DMS 273 treated with DMSO at 0.1 percent for 48 hours (cell line): ENCODE measurements at places on chromosomes 16 and 17.

DNA sequence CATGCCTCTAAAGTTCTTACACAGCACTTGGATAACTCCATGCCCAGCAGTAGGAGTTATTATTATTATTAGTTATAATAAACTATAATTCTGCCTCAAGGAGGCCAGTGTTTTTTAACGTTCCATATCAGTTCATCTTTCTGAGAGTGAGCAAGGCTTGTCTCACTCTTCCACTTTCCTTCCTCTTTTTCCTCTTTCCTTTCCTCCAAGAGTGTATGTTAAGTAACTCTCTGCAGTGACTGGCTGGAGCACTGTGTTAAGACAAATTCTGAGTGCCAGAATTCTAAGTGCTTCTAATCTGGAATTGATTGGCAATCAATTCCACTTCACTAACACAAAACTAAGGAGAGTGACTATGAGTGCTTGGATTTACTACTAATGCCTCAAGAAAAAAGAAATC, 16.4 kb downstream of the CLEC19A start:
- DNase-seq: no peak

GRCh38 chr16:85422196-85422631, 190.9 kb upstream of the GSE1 start:
- DNase-seq: no peak

GRCh38 chr16:81823111-81823510, 44.0 kb downstream of the PLCG2 start:
- no peak for DNase-seq

- DNase-seq: no peak
These were observed 94.6 kb downstream of the EMP2 start for GRCh38 chr16:10485698-10486382.

DNA sequence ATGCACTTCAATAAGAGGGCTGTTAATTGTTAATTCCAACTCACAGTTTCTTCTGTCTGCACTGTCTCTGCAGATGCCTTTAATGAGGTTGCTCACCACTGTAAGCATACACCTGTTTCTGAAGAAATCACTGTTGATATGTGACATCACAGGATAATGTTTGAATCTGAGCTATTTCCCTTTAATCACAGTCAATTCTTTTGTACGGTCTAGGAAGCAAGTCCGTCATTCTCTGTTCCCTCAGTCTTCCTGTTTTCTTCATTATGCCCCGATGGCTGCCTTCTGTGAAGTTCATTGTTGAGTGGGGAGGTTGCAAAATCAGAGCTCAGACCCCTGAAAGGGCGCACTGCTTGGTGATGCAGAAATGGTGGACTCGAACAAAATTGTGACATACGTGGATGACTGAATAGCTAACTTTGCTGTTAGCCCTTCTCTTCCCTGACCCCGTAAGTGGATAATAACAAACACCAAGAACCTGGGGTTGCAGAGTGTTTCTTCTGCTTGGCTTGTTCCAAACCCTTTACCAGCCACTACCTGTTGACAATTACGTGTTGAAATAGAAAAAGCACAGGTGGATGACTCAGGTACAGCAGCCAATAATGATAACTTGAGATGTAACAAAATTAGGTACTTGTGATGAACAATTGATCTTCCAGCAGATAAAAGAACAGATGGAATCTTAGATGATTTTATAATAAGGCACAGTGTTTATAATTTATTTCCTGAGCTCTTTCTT, 71.9 kb upstream of the AXIN2 start:
- DNase-seq: no peak

DNA sequence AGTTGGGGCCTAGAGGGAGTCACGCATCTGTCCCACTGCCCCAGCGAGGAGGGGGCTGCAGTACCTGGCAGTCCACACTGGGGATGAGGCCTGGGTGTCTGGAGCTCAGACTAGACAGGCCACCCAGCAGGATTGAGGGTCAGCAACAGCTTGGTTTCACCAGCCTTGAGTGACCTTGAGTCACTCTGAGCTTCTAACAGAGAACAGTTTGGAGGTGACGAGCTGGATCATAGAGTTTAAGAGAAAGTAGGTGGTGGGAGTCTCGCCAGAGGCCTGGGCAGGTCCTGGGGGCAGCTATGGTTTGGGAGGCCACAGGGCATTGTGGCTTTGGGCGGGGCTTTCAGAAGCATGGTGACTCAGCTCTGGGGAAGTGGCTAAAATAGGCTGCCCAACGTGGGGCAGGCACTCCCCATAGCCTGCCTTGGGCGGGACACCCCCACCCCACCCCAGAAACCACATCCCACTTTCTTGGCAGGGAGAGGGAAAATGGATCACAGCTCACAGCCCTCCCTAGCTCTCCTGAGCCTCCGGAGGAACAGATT, 20.5 kb downstream of the CDC42EP4 start:
- DNase-seq: no peak

DNA sequence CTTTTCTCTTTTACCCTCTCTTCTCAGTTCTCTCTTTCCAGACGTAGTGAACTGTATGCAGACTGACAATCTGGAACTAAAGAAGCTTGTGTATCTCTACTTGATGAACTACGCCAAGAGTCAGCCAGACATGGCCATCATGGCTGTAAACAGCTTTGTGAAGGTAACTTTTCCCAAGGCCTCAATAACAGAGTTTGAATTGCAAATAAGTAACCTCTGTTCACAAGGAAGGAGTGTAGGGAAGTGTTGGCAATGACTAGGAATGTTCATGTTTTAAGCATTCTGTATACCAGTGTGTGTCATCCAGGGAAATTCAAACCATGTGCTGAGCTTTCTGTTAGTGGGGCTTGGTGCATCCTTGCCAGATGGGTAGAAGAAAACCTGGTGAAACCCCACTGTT, 18.6 kb downstream of the AP2B1 start:
- DNase-seq: no peak

GRCh38 chr17:41738077-41738800, 3.8 kb upstream of the HAP1 start:
- peak; percentile 32 for DNase-seq

DNA sequence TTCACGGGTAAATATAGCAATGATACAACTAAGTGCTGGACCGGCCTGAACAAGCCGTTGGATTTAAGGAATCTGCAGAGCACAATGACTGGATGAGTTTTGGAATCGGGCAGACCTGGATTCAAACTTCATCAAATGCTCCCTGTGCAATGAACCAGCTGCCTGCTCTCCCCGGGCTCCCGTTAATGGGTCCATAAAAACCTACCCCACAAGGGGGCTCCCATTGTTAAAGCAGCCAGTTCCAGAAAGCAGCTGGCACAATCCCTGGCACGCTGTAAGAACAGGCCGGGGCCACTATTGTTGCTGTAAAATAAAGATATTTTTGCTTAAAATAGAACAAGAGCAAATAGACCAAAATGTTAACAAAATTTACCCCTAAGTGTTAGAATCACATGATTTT, 131.9 kb downstream of the C16orf95 start:
- DNase-seq: no peak

DNA sequence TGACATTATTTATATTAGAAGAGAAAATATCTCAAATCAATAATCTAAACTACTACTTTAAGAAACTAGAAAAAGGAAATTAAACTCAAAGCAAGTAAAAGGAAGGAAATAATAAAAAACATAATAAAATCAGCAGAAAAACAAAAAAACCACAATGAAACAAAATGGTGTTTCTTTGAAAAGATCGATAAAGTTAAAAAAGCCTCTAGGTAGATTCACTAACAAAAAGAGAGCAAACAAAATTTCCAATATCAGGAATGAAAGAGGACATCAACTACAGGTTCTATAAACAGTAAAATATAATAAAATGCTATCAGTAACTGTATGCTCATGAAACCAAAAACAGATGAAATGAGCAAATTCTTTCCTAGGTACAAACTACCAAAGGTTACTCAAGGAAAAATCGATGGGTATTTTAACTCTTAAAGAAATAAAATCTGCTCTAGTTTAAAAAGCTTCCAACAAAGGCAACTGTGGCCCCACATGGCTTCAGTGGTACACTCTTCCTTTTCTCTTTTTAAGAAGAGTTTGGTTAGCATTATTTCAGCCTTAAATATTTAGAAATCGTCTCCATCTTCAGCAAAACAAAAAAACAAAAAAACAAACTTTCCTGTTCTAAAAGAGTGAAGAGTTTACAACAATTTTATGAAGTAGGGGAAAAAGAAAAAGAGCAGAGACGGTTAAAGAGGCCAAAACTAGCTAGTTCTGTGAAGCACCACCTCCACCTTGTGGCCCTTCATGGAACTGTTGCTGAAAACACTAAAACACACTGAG, 102.2 kb downstream of the TRIM37 start:
- DNase-seq: peak; percentile 4

DNA sequence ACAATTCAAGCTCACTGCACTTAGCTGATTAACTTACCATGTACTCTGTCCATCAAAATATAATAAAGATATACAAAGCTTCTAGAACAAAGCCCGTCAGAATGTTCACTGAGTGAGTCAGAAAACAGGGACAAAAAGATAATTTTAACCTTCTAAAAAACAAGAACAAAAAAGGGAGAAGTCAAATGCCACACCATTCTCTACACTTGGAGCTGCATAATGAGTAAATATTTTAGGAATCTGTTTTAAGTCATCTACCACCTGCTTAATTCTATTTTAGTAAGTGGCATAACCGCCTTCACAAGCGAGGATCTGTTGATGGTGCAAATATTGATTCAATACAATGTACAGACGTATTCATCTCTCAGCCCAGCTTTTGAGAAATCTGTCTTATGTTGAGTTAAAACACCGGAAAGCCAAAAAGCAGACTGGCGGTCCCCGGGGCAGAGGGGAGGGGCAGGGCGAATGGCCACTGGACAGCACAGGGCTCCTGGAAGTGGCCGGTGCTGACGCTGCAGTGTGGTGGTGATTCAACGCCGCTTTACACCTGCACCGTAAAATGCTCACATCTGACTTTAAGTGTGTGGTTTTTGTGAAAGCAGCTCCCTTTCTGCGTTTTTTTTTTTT, 20.1 kb downstream of the RAB40B start:
- no peak for DNase-seq

- DNase-seq: no peak
These were observed 122.4 kb downstream of the USP31 start for GRCh38 chr16:23026784-23027362.

DNA sequence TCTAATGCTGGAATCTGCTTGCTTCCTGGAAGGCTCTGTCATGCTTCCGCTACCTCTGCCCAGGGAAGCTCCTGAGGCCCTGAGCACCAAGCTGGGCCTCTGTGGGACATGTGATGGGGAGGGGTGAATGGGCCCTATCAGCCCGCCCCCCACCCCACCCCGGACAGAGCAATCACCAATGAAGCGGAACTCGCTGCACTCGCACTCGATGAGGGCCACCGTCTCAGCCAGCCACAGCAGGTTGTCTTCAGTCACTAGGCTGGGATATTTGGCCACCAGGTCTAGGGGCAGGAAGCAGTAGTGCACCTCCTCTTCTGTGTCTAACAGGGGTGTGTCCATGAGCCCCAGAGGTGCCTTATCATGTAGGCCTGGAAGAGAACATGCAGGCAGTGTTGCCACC, 23.6 kb downstream of the KCTD19 start:
- DNase-seq: no peak

DNA sequence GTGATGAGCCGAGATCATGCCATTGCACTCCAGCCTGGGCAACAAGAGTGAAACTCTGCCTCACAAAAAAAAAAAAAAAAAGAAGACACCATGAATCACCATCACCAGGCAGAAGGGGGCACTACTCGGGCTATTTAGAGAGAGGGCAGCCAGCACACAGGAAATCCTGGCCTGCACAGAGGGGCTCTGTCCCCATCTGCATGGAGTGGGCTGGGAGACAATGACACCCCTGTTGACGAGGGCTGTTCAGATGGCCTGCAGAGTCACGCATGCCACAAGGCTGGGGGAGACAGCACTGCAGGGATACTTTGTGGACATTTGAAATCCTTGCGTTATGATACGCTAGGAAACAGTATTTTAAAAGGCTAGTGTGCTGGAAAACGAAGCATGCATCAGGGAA, 48.3 kb downstream of the CUEDC1 start:
- no peak for DNase-seq

DNA sequence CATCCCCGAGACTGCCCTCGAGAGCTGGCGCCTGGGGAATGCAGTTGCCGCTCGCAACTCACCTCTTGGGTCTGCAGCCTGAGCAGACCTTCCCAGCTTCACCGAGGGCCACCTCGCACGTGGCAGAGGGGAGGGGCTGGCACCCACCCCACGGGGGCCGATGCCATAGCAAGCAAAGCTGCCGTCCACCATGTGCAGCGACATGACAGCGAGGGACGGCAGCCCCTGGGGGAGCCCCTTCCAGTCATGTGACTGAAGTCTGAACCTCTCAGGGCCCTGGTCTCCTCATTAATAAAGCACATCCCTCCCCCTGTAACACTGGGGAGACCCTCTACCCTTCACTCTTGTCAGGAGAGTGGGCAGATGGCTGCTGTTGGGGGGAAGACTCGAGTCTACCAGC, 30.5 kb downstream of the CIBAR2 start:
- no peak for DNase-seq

DNA sequence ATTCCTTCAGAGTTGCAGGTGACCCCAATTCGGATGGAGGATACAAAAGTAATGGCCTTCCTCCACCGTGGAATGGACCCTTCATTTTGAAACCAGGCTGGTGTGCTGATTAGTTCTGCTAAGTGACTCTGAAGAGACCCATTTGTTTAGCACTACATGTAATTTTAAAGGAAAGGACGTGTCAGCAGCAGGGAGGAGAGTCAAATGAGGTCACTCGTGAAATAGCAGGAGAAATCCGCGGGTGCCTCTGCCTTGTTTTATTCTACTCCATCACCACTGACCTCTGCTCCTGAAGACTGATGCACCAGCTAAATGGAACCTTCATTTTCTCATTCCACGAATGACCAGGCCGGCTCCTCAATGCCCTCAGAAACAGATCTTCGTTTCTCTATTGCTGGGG, 589.2 kb downstream of the CDH11 start:
- no peak for DNase-seq

DNA sequence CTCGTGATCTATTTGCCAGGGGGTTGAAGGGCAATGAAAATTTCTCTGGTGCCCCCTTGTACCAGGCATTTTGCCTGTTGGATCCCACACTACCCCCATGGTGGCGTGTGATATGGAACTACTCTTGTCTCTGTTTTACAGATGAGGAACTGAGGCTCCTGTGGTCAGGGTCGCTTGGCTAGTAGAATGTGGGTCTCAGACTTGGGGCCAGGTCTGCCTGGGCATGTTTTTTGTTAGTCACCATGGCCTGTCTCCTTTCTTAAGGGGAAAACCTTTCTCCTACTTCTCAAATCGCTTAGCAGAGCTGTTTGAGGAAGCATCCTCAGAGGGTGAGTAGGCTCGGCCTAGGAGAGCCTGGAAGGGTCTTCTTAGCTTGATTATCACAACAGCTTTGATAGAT, 51.2 kb downstream of the CLEC16A start:
- DNase-seq: no peak

GRCh38 chr16:17343028-17343427, 127.7 kb downstream of the XYLT1 start:
- no peak for DNase-seq

- no peak for DNase-seq
These were observed 3.3 kb downstream of the ERBB2 start for GRCh38 chr17:39702901-39703893.

GRCh38 chr17:56653877-56654276, 60.4 kb downstream of the NOG start:
- peak; percentile 51 for DNase-seq
